ENCODE measurements at places on chromosomes 1 and 21.

GRCh38 chr1:184532199-184532598 is 145.4 kb downstream of the C1orf21 start:
- DNase-seq = no peak

DNA sequence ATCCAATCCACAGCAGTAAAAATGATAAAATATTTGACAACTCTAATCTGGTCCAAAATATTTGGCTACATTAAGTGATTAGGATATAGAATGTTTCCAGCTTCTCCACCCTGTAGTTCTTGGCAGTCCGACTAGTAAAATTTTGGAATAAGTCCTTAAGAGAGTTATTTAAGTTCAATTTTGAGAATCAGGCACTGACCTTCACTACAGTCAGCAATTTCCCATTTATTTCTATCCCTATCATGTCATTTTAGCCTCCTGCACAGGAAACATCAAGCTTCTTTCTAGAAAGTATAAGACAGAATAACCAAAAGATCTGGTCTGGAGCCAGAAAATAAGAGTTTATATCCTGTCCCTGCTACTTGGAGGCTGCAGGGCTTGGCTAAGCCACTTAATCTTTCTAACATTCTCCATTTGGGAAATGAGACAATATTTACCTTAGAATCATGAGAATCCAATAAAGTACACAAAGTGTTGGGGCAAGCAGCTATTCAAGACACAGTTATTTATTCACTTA is 162.2 kb downstream of the DPYD start:
- DNase-seq = no peak

DNA sequence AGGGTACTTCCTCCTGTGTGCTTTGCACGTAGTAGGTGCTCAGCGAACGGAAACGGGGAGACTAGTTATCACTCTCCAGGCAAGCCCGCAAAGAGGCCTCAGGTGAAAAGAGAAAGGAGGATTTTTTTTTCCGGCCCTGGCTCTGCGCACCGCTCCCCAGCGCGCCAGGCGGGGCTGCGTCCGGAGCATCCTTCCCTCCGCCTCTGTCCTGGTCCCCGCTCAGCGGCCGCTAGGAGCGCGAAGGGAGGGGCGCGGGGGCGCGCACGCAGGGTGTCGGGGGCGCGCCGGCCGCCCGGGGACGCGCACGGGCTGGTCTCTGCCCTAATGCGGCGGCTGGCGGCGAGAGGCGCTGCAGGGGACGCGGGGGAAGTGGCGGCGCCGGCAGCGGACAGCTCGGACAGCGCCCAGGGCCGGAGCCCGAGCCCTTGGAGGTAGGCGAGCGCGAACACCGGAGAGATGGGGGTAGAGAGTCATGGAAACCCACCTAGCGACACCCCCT is 42.3 kb upstream of the NFASC start:
- DNase-seq = peak; percentile 90

GRCh38 chr21:35840197-35840799 is 220.0 kb downstream of the SETD4 start:
- DNase-seq = peak; percentile 55

DNA sequence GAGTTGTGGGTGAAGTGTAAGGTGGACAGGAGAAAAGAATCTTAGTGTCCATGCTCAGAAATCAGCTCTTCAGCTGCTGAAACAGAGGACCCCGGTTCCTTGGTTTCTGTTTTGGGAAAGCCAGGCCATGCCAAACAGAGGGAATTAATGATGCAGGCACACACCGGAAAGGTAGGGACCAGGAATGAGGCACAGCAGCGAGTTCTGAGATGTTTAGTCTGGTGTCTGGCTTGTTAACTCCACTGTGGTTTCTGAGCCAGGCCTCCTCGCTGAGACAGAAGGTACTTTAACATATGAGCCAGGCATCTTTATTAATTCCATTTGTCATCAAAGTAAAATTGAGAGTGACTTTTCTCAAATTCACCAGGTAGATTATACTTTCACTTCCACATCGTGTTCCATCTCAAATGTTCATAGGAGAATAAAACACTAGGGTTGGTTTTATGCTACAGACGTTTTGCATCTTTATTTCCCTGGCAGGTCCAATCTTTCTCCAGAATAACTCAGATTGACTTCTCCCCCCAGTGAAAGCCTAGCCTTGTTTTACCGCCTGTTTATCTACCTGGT is 23.5 kb downstream of the LRRC8D start:
- DNase-seq = no peak

- DNase-seq = no peak
Observed at GRCh38 chr1:54984131-54984842, 3.9 kb downstream of the TMEM61 start.

- peak; percentile 56 for DNase-seq
Observed at GRCh38 chr1:218985424-218985984, 188.2 kb upstream of the LYPLAL1 start.

DNA sequence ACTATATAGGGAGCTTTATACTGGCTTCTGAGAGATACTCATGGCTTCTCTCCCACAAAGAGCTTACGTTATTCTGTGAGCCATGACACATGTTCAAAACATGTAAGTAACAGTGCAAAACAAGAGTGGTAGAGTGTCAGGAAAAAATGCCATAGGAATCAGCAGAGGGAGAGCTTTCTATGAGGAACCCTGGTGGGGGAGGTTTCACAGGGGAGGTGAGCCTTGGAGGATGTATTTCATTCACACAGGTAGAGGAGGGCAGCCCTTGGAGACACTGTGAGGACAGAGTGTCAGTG is 72.7 kb upstream of the LYST start:
- DNase-seq = no peak

- no peak for DNase-seq
Observed at GRCh38 chr1:26353976-26354820, at the start of gene CRYBG2. Gene CRYBG2 (minus strand): TSS chr1:26354130. CDS start chr1:26346657, 7,473 bp downstream.

GRCh38 chr1:33004613-33005012 is 32.1 kb downstream of the AK2 start:
- no peak for DNase-seq

- DNase-seq = peak; percentile 7
Observed at GRCh38 chr1:211305044-211305443, 21.6 kb upstream of the TRAF5 start.
